Epithelial cell of umbilical artery (primary cell): ENCODE measurements at places on chromosomes 5 and 9. TPM values are rescaled to one million over a fixed set of nuclear protein-coding genes. Genes with fewer than 3 reads are reported as not detected.

ECPAS gene
- 69.6 and 80.9 TPM in 2 replicates for total RNA-seq

LRRC19 gene
- not detected in 2 replicates for total RNA-seq

SUSD3 gene
- not detected in 2 replicates for total RNA-seq

HSPA9 gene
- 287 and 389 TPM in 2 replicates for total RNA-seq

CEP72 gene
- total RNA-seq: 4.2 and 4.6 TPM in 2 replicates

NR3C1 gene
- total RNA-seq: 16.6 and 22.5 TPM in 2 replicates

ZDHHC21 gene
- 16.9 and 24.2 TPM in 2 replicates for total RNA-seq

NTRK2 gene
- under 0.01 and 0.30 TPM in 2 replicates for total RNA-seq

WDR38 gene
- not detected in 2 replicates for total RNA-seq

AGXT2 gene
- not detected in 2 replicates for total RNA-seq

ARID3C gene
- total RNA-seq: under 0.01 and 0.30 TPM in 2 replicates

SLC34A1 gene
- total RNA-seq: not detected in 2 replicates

CCL21 gene
- total RNA-seq: not detected in 2 replicates

LRSAM1 gene
- total RNA-seq: 10.5 and 10.7 TPM in 2 replicates

TNFSF8 gene
- not detected in 2 replicates for total RNA-seq

PCDHB10 gene
- total RNA-seq: 0.30 and 0.32 TPM in 2 replicates

SLU7 gene
- 73.1 and 102 TPM in 2 replicates for total RNA-seq

C1QTNF2 gene
- 0.15 TPM in 1 of 2 replicates, not detected in the other for total RNA-seq

TMC1 gene
- 1.6 and 3.2 TPM in 2 replicates for total RNA-seq

DBH gene
- not detected in 2 replicates for total RNA-seq

GDA gene
- not detected in 2 replicates for total RNA-seq

SLC25A48 gene
- total RNA-seq: not detected in 2 replicates

SLC23A1 gene
- total RNA-seq: not detected in 2 replicates

DAPK1 gene
- 29.2 and 44.4 TPM in 2 replicates for total RNA-seq

HRH2 gene
- total RNA-seq: not detected in 2 replicates

PCDHB4 gene
- total RNA-seq: under 0.01 and 0.15 TPM in 2 replicates

LHX6 gene
- not detected in 2 replicates for total RNA-seq

DDX4 gene
- total RNA-seq: not detected in 2 replicates

GLDC gene
- total RNA-seq: 2.3 and 6.4 TPM in 2 replicates

DRD1 gene
- total RNA-seq: not detected in 2 replicates

LMX1B gene
- not detected in 2 replicates for total RNA-seq

REXO4 gene
- 16.2 and 20.4 TPM in 2 replicates for total RNA-seq

NEUROG1 gene
- not detected in 2 replicates for total RNA-seq

DCP2 gene
- total RNA-seq: 32.2 and 42.1 TPM in 2 replicates

FCN2 gene
- not detected in 2 replicates for total RNA-seq

NOL6 gene
- 19.2 and 22.6 TPM in 2 replicates for total RNA-seq

RLN2 gene
- 0.32 TPM in 1 of 2 replicates, not detected in the other for total RNA-seq

OTP gene
- not detected in 2 replicates for total RNA-seq

SVEP1 gene
- total RNA-seq: under 0.01 and 0.30 TPM in 2 replicates

ALDH7A1 gene
- total RNA-seq: 51.8 and 52.9 TPM in 2 replicates
